ENCODE measurements at places on chromosomes 1 and 21. TPM values are rescaled to one million over a fixed set of nuclear protein-coding genes. Genes with fewer than 3 reads are reported as not detected.

TRIM67 gene
- not detected for total RNA-seq

GUCA2B gene
- not detected for total RNA-seq

KCNN3 gene
- total RNA-seq = not detected

DNA sequence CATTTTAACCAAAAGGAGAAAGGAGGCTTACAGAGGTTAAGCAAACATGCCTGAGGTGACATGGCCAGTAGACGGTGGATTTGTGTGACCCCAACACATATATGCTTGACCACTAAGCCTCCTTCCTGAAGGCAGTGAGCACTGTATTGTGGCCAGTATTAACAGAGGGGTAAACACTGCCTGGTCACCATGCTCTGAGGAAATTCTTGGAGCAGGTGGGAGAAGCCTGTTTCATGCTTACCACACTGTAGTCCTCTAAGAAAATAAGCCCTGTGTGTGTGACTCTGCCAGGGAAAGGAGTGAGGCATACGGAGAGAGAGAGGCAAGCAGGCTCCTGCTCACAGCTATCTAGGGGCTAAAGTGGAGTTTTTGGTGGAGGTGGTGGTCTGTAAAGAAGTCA is 102.7 kb downstream of the KCND3 start:
- DNase-seq = no peak

DNA sequence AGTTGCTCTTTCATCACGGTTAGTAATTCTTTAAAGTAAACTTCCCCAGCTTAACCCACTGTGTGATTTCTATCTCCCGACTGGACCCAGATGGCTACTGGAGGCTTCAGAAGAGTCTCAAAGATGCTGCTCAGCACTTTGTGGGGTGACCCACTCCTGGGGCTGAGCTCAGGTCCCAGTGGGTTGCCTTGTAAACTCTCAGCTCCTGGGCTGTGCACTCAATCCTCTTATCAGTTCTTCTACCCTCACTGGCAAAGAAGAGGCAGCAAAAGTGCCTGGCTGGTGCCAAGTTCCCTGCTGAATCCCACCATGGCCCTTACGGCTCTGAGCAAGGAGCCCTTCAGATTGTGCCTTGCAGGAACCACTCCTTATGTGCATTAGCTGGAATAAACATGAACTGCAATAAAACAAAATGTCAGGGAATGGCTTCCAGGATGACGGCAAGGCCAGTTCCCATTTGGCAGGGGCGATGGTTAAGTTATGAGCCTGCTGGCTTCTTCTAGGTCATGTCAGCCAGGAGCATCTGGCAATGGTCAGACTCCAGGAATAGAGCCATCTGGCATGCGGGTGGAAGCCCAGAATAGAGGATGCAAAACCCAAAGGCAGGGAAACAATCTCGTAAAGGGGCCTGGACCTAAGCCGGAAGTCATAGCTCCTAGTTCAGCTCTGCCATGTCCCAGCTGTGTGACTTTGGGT is 6.8 kb downstream of the MYOC start:
- DNase-seq = no peak

NAV1 gene
- total RNA-seq = 14.0 TPM

KIF21B gene
- total RNA-seq = 0.36 TPM

BRDT gene
- total RNA-seq = not detected

DNA sequence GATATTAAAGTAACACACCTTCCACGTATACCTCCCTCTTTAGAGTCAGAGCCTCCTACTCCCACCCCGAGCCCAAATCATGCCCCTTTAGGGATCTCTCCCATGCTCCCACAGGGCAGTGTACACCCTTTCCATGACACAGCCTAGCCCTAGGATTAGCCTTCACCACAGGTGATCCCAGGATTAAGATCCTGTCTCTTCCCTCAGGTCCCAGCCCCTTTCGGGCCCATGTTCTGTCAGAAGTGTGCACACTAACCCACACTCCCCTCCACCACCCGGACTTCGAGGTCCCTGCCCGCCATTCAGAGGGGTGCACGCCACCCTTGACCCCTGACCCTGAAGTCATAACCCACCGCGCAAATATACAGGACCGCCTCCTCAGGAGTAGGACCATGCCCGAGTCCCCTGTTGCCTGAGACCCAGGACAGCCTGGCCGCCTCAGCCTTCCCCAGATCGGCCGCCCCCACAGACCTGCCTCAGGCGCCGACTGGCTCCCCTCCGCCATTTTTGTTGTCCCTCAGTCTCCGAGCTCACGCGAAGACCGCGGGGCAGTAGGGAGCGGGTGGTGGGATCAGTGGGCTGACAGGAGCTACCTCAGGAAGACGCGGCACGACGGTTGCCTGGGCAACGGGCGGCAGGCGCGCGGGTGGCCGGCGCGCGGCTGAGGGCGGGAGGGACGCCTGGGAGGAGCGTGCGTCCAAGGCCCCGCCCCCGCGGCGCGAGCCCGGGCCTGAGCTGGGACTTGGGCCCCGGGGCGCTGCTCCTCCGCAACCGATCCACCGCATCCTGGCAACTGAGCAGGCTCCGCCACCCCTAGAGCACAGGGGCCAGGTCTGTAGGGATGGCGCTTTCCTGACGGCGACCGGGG is at the start of gene AGBL4:
TSS of gene AGBL4 (minus strand) at position 663 of the 868 bp plus-strand sequence.
- no peak for DNase-seq

ADAM30 gene
- total RNA-seq = not detected

SLC9C2 gene
- total RNA-seq = not detected

NOTCH2 gene
- total RNA-seq = 128 TPM

GRCh38 chr1:226487921-226488320 is 60.6 kb upstream of the STUM start:
- no peak for DNase-seq

- DNase-seq = no peak
These were observed 465.3 kb upstream of the PTBP2 start for GRCh38 chr1:96256130-96256790.
